Adrenal gland (tissue), 19 donors: ENCODE measurements at places on chromosomes 5 and 9. TPM values are rescaled to one million over a fixed set of nuclear protein-coding genes. Genes with fewer than 3 reads are reported as not detected.

DNA sequence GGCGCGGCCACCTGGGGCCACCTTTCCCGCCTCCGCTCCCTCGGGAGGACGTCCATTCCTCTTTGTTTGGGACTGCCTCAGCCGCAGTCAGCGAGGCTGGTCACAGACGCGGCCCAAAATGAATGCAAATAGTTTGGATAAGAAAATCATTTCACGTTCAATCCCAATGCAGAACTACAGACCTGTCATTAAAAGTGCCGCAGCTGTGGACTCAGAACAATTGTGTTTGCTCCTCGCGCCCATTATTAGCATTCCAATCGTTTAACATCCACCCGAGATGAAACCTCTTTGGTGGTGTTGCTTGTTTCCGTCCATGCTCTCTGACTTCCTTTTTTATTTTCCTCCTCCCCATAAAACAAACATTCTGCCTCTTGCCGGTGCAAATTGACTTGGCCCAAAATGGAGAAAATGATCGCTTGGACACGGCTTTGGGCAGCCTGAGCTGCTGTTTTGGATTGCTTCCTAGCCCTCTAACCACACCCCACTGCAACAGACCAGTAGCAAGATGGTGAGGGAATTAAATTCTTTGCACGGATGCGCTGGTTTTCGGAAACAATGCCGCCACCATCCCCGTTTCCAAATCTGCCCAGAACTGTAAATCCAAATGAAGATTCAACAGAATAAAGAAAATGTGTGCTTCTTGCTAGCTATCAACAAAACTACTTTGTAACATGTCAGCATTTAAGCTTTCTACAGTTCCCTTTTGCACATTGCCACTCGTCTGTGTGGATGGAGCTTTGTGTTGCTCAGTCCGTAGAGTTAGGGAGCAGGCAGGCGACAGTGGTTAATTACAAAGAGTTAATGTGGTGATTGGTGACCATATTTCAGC is 784 bp downstream of the NLN start:
- peak; percentile 13 for DNase-seq

DNA sequence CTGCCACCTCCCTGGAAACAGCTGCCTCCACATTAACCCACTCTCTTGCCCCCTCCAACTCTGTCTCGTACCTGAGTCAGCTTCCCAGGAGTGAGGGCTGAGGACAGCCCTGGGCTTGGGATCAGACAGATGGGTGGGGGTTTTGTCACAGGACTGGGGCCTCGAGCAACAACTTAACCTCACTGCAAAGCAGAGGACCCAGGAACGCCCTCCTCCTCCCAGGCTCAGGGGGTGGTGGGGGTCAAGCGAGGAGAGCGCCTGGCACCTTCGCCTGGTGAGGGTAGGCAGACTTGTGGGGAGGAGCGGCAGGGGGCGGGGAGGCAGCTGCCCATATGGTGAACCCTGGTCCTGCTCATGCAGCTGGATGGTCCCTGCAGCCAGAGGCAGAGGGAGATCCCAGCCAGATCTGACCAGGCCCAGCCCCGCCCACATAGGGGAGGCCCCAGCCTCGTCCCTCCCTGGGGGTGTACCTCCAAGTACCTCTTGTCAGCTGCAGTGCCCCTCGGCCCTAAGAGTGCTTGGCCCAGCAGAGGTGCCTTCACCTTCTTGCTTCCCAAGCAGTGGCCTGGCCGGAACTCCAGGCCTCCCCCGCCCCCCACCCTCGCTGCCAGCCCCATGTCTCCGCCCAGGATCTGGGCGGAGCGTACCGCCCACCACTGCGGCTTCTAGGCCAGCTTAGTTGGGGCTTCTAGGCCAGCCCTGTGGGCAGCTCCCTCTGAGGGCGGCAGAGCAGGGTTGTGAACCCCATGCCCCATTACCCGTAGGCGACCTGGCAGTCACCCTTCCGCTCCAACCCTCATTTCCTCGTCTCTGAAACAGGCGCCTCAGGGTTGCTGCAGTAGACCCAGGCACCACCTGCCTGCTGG is at the start of gene SARDH:
SARDH (minus strand) TSS at position 579 of the 866 bp plus-strand sequence. CDS start 4,179 bp downstream, outside the sequence.
- DNase-seq: no peak

- no peak for DNase-seq
Measured at GRCh38 chr5:39369123-39369815, 5.0 kb upstream of the C9 start.

DNA sequence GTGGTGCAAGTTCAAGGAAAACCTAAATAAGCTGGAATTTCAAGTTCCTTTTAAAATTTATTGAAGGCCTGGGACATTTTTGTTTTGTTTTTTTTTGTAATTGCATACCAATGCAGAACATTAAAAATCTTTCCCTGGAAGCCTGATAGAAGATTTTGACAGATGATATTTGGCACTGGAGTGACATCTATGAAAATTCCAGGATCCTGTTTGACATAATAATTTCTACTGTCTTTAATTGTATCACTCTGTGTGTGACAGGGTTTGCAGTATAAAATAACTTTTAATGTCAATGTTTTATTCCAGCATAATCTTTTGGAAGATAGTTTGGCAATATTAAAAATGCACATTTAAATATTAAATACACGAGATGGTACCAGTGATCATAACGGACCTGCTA is 514.2 kb upstream of the ACO1 start:
- no peak for DNase-seq

GRCh38 chr5:140560227-140560626 is 3.0 kb upstream of the SRA1 start:
- no peak for DNase-seq

DNA sequence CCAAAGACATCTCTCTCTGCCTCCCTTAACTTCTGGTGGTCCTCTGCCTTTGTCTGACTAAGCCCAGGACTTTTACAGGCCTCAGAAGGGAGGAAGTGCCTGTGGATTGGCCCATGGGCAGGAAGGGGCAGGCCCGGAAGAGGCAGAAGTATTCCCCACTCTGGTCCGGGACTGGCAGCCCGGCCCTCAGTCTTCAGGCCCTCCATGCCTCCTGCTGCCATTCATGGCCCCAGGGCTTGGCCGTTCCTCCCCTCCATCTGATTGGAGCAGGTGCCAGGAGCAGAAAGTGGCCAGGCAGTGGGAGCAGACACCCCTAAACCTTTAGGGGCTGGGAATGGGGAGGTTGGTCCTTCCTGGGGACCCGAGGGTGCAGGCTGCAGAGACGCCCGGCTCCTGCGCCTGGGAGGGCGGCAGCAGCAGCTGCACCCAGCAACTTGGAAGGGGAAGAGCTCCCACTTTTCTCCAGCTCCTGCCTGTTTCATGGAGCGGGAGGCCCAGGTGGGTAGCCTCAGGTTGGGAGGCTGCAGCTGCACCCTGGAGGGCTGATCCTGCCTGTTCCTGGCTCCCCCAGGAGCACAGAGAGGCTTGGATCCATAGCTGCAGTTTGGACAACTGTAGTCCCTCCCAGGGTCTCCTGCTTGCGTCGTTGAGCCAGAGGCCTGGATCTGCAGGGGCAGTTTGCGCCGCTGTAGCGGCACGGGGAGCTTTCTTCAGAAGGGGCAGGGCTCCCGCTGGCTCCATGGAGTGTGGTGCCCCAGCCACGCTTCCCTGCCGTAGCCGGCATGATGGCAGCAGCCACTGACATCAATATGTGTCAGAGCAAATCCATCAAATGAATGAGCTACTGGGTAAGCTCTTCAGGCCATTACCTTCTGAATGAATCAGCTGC is 661.5 kb upstream of the NUDT12 start:
- DNase-seq: no peak

RNF208 gene
- total RNA-seq: 1.6 TPM

C9orf50 gene
- 0.37 TPM for total RNA-seq

DNA sequence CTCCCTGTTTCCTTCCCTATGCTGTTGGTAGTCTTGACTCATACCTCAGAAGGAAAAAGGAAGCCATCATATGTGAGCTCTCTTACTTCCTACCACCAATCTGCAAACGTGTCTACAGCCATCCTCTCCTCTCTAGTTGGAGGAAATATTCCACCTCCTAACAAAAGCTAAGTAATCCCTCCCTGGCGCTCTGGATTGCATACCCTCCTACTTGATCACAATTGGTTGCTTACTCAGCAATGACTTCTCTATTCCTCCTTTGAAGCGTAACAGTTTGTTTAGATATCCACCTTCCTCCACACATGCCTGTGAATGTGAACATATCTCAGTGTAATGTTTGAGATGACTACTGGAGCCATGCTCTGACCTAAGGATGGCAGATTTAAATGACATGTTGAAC is 18.2 kb downstream of the RUSC2 start:
- no peak for DNase-seq

- no peak for DNase-seq
Measured at GRCh38 chr9:134826336-134827285, 54.0 kb upstream of the FCN2 start.

RLN2 gene
- total RNA-seq: not detected

DNA sequence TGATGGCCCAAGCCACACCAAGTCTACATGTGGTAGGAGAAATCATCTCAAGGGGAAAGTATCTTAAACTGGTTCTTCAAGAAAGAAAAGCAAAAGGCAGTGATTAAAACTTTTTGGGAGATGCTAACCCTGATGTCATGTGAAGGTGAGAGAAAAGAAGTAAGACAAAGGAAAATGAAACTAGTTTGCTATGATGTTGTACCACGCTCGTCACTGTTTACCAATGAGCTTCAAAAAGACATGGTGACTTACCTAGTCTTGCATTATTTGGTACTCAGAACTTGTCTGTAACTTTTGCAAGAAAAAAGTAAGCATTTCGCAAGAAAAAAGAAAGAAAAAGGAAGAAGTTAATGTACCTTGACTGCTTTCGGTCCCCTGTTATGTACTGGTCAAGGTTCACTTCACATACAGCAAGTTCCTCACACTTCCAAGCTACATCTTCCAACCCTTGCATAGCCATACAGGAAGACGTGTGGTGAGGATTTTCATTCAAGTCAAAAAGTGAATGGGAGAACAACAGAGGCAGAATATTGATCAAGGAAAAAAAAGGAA is 739.3 kb downstream of the NR2F1-AS1 start:
- no peak for DNase-seq

DNA sequence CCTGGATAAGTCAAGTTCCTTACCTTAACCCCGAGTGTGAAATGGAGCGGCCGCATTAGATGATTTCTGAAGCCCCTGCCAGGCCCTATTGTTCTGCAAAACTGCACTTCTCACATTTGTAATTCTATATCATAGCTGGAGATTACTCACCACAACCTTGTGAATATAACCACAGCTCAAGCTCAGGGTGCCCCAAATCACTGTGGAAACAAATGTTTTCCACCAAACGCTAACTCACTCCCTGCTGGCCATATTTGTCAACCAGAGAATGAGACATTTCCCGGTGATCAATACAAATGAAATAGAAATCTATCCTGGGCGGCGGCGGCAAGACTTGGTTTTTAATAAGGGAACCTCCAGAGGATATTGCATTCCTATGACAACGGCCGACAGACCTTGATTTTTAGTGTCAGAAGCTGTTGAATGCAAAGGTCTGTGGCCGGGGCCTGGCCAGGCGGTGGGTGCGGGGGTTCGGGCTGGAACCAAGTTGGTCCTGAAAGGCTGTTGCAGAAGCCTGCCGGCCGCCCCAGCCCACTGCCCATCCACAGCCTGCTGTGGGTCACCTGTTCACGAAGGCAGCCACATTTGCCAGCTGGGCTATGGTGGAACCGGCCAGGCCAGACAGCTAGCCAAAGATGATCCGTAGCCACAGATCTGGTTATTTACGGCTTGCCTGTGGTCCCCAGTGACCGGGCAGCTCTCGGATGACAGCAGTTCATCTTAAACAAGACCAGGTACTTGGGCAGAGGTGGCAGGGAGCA is 93.9 kb upstream of the LMX1B start:
- no peak for DNase-seq

DNA sequence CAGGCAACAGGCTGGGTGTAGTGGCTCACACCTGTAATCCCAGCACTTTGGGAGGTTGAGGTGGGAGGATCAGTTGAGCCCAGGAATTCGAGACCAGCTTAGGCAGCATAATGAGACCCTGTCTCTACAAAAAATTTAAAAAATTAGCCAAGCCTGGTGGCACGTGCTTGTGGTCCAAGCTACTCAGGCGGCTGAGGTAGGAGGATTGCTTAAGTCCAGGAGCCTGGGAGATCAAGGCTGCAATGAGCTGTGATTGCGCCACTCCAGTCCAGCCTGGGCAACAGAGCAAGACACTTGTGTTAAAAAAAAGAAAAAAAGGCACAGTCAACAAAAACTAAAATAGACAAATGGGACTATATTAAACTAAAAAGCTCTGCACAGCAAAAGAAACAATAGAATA is 29.3 kb downstream of the ATP6V0E1 start:
- DNase-seq: peak; percentile 59

DNA sequence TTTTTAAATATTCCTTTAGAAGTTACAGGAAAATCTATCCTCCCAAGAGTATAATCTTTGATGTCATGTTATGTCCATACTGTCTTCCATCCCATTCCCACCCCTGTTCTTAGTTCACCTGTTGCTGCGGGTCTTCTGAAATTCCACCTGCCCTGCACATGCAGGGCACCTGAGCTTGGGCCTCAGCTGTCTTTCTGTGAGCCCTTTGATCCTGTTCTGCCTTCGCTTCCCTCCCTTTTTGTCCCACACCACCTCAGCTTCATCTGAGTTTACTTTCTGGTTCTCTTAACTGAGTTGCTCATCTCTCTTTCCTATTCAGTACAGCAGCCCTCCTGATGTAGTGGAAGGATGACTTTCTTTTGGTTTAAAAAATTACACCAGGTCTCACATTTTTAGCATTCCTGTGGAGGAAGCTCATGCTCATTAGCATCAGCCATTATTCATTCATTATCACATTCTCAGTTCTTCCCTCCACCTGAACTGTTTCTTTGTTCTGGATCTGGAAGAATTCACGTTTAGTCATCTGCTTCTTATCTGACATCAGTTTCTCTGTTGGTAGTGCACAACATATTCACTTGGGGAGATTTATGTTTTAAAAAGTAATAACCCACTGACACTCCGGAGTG is 211.0 kb downstream of the ADCY2 start:
- DNase-seq: no peak

EMB gene
- total RNA-seq: 52.5 TPM

DHX29 gene
- total RNA-seq: 27.2 TPM

IARS1 gene
- total RNA-seq: 85.4 TPM

GLRX gene
- 205 TPM for total RNA-seq

DNA sequence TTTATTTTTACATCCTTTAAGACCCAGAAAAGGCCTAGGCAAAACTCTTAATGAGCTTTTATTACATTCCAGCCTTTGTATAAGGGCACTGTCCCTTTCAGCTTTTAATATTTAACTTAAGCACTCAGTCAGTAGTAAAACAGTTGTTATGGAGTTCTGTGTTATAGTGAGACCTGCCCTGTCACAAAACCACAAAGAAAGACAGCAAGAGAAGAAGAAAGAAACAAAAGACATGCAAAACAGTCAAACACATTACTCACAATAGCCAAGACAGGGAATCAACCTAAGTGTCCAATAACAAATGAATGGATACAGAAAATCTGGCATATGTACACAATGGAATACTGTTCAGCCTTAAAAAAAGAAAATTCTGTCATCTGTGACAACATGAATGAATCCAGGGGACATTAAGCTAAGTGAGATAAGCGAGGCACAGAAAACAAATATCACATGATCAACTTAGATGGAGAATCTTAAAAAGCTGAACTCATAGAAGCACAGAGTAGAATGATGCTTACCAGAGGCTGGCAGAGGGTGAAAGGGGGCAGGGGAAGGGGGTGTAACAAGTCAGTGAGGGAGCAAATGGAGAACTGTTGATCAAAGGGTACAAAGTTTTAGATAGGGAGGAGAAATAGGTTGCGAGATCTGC is 63.8 kb upstream of the CCNG1 start:
- no peak for DNase-seq
